NCI-H748 treated with DMSO at 0.1 percent for 48 hours (cell line): ENCODE measurements at places on chromosomes 5 and 9.

- no peak for DNase-seq
Measured at GRCh38 chr5:122093415-122094180, 15.5 kb upstream of the LOX start.

DNA sequence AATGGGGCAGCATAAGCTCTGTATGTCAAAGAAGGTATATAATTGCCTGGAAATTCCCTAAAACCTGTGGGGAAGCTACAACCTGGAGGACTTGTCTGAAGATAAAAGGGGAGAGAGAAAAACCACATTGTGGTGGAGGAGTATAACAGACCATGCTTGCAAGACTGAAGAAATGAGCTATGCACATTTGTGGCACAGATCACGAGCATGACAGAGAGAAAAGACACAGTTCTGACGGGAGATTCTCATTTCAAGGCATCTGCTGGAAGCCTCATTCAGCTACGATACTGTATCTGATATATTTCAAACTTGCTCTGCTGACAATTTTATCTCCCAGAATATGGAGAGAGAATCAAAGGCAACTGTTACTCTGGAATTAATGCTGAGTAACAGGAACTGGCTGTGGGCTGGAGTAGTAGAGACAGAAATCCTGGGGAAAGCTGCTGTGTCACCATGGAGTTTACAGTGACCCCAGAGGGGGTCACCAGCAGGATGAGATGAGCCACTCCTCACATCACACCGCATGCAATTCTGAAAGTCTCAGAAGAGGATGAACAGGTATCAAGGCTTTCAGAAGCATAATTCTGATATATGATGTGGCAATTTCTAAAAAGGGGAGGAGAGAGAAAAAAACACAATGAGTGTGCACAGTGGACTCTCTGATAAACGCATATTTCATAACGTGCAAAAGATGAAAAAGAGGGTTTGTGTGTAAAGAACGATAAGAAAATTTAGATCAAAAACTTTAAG, 528.8 kb downstream of the IRX1 start:
- no peak for DNase-seq

DNA sequence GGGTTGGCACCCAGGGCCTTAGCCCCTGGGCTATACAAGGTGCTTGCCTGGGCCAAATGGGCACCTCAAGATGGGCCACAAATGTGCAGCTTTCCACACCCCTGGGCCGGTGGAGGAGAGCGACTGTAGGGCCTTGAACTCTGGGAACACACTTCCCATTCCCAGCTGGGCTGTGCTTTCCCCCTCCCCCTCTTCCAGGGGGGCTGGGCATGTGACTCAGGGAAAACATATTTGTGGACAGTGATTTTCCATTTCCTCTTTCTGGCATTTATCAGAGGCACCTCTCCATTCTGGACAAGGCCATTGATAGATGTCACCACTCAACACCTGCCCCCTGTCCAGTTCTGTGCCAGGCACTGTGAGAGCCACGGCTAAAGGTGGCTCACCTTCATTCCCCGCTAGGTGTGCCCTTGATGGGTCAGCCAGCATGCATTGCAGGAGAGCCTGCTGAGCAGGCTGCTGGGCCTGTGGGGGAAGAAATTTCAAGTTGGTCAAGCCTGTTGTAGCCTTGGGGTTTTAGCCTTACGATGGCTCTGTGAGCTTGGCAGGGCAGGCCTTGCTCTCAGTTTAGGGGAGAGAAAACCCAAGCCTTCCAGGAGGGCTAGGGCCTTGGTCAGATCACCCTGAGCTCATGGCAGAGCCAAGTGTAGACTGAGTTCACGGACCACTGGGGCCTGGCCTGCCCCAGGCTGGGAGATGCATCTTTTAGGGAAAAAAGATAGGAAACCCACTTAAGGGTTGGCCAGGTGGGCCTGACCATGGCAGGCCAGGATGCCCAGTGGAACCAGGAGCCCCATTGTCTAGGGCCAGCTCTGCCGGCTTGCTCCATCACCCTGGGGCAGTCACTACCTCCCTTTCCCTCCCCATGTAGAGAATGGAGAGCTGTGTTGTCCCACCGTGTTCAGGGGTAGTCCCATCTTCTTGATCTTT, 113.9 kb downstream of the DAB2IP start:
- no peak for DNase-seq

- DNase-seq: no peak
Measured at GRCh38 chr9:89983411-89983810, 378.6 kb downstream of the GADD45G start.

DNA sequence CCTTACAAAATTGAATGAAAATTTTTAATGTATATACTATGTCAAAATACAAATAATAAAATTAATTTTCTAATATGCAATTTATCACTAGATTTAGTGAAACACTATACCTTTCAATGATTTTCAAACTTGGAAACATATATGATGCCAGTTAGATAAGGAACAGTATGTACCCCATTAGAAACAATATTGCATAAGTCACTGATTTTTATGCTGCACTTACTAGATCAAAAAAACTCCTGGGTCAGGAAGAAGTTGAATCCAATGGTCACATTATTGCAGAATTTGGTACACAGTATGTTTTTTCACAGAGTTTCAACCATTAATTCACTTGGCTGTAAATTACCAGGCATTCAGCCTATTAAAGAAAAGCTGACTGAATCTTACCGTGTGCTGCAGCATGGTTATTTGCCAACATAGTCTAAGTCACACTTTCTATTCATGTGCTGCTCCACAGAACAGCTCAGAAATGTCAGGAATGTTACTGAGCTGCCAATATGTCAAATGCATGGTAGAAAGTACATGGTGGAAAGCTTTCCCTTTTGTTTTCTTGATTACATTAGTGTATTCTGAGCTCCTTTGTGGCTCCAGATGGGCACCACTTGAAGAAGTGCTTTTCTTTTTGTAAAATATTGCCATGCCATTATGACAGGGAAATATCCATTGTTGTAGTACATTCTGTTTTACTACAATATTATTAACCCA, 9.9 kb upstream of the PRR16 start:
- no peak for DNase-seq

DNA sequence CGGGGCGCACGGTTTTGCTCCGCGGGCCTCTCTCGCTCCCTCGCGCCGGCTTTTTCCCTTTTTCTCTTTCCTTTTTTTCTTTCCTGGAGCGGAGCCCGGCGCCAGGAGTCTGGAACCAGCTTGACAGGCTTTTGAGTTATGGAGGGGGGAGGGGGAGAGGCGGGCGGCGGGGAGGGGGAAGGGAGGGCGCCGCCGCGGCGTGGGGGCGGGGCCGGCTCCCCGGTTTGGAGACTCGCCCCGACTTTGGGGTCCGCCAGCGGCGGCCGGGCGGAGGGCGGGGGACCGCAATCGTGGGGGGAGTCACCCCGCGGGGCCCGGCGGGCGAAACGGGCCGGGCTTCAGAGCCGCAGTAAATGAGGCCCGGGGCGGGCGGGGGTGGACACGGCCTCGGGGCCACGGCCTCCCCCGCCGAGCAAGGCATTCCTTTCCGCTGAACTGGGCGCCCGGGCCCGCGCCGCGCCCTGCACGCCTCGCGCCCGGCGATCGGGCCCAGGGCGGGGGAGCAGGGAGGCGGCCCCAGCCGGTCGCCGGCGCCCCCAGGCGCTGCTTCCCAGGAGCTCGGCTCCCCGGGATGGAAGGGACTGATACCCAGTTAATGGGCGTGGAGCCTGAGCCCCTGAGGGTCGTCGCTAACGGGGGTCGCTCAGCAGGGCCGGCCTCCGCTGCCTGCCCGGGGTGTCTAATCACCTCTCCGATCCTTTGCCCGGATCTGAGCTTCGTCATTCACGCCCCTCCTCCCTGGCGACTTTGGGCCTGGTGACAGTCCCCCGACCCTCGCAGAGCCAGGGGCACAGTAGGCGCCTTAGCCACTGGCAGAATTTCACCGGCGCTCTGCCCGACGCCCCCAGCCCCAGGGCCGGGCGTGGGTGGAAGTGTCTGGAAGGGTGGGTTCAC, 138.1 kb downstream of the C9orf50 start:
- DNase-seq: peak; percentile 36

- peak; percentile 62 for DNase-seq
Measured at GRCh38 chr9:89686126-89686525, 81.3 kb downstream of the GADD45G start.

- no peak for DNase-seq
Measured at GRCh38 chr5:74543162-74543995, 97.1 kb downstream of the ENC1 start.

- no peak for DNase-seq
Measured at GRCh38 chr5:112614285-112614684, 123.4 kb upstream of the APC start.

GRCh38 chr5:68350176-68350575, 134.6 kb downstream of the PIK3R1 start:
- DNase-seq: no peak
